Activated T-cell treated with anti-CD3 and anti-CD28 coated beads, Interleukin-2, amount 50 U/mL, for 1 hour (primary cell): ENCODE measurements at places on chromosomes 13 and 19.

GRCh38 chr19:12872255-12872654, 9.0 kb downstream of the DNASE2 start:
- no peak for DNase-seq

GRCh38 chr13:50999641-51000040, 90.0 kb downstream of the RNASEH2B start:
- DNase-seq: no peak

DNA sequence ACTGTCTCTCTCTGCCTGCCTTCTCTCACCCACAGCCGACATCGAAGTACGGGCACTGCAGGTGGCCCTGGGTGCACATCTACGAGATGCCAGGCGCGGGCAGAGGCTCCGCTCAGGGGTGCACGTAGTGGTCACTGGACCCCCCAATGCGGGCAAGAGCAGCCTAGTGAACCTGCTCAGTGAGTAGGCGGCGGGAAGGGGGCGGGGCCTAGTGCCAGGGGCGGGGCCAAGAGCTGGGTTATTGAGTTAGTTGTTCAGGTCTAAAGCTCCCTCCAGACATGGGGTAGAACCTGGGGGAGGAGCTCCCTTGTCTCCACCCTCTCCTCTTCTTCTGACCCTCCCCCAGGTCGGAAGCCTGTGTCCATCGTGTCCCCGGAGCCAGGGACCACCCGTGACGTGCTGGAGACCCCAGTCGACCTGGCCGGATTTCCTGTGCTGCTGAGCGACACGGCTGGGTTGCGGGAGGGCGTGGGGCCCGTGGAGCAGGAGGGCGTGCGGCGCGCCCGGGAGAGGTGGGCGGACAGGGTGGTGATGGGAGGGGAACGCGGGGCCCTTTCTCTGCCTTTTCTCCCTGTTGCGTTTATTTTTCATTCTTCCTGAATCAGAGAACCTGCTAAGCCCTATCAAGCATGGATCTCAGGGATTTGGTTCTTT, 1.9 kb downstream of the GTPBP3 start:
- DNase-seq: no peak

DNA sequence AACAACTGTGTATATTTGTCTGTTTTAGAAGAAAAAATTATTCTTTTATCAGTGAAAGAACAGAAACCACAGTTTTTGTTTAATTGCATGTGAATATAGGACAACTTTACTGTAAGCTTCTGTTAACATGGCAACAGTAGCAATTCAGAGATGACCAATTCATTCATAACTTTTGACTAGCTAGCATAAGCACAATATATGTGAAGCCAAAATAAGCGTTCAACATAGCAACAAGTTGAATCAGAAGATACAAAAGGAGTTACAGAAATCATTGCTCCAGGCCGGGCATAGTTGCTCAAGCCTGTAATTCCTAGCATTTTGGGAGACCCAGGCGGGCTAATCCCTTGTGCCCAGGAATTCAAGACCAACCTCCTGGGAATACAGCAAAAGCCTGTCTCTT, 197.1 kb upstream of the GPC6 start:
- no peak for DNase-seq

- no peak for DNase-seq
These were observed 359.3 kb downstream of the KCNRG start for GRCh38 chr13:50374517-50374916.

DNA sequence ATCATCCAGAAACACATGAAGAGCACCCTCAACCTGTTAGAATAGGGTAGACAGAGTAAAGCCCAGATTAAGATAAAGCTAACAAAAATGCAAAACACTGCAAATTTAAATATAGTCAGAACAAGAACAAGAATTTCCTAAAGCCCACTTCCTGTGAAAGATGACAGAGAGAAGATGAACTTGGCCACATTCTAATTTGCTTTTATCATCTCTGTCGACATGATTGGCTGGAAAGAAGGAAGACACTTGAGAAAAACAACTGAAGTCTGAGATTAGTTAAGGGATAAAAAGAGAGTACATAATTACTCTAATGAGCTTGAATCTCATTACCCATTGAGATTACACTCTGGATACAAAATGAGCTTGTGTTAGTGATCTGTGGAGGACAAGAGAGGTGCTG, 537.6 kb downstream of the KLF5 start:
- no peak for DNase-seq

GRCh38 chr13:98941126-98941525, 36.7 kb downstream of the DOCK9 start:
- DNase-seq: no peak

DNA sequence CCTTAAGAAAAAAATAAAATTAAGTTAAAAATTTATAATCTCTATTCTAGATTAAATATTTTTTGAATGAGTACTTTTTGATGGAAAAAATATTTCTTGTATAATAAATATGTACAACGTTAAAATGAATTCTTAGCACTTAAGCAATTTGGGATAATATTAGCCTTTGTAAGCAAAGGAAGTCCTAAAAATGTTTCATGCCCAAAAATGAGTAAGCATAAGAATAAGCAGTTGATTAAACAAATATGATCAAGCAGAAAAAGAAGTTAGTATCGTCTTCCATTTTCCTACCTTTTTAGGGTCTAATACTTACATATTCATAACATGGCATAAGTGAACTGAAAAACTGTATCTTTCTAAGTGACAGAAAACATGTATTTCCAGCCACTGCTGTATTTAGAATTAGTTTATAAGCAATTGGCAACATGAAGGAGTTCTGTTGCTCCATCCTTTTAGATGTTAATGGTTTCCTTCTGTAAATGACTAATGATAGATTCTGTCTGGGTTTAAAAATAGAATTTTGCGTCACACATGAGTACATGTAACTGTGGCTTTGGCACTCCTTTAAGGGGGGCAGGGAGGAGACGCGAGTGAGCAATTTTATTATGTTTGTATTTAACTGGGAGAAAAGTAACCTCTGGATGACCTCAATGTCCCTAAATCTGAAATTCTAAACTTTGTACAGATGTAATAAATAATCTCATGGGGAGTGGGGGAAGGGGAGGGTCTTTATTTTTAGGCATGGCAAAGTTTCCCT, 237.4 kb downstream of the RGCC start:
- no peak for DNase-seq

DNA sequence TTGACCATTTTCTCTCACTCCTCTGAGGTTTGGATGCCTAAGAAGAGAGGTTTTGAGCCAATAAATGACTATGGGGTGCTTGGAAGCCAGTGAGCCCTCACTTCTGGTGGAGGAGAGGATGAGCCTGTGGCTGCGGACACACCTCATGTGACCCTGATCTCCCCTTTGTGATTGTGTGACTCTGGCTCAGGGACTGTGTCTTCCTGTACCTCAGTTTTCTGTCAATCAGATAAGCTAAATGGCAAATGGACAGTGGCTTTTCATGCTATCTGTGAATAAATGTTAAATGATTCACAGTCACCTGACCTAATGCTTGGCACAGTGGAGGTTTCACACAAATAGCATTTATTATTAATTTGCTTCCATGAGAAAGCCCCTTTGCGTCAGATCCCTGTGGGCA, 2.7 kb downstream of the PSG8 start:
- DNase-seq: no peak

- DNase-seq: no peak
These were observed 10.4 kb downstream of the EFNA2 start for GRCh38 chr19:1296078-1296477.

GRCh38 chr13:75174481-75174880, 307.5 kb downstream of the TBC1D4 start:
- DNase-seq: no peak

DNA sequence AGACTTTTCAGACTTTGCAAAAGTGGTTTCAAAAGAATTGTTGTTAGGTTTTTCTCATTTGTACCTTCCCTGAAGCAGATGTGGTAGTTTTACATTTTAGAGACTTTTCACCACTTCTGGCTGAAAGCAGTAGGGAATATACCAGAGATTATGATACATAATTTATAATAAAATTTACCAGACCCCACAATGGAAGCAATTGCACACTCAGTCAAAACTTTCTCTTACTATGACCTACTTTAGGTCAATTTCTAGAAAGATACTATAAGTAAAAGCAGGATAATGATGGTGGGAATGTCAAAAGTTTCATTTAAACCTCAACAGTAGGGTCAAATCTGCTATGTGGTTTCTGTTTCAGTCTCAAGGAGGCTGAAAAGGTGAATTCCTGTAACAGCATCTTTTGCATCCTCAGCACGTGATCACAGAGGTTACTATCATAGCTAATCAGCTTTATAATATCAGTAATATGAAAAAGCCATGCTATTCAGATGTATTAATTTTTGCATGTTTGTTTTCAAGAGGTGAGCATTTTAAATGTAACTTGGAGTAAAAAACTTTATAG, 26.9 kb downstream of the PCCA start:
- DNase-seq: no peak

- no peak for DNase-seq
These were observed 43.4 kb downstream of the PDCD5 start for GRCh38 chr19:32624410-32624809.

- DNase-seq: no peak
These were observed 15.1 kb upstream of the TRPC4 start for GRCh38 chr13:37884674-37885073.

GRCh38 chr13:25783076-25783475, 268.7 kb downstream of the SHISA2 start:
- DNase-seq: no peak

- no peak for DNase-seq
These were observed 77.9 kb upstream of the UQCRFS1 start for GRCh38 chr19:29290853-29291252.

DNA sequence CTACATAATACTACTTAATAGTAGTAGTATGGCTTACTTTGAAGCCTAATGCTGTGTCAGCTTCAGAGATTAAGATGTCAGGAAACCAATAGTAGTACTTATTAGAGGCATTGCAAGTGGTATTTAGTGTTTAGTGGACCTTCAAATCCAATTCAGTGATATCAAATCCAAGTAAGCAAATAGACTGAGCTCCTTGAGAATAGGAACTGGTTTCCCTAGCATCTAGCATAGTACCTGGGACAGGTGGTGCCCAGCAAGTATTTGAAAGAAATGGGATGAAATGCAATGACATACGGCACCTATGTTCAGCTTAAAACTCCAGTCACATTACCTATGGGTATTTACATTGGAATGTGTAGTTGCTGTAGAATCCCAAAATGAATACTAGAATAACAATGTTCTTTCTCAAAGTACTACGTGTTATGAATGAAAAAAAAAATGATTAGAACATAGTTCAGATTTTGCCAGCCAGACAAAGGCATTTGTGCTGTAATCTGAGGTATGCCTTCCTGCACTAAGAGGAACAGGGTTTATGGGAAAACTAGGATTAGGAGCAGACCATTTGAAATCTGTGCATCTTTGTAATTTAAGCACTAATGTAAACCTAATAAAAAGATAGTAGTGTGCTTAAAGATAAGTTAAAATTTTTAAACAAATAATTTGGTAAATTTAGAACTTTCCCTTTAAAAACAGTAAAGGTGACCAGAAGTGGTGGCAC, 17.1 kb downstream of the LSM14A start:
- DNase-seq: no peak

- no peak for DNase-seq
These were observed 7.9 kb downstream of the PEX11G start for GRCh38 chr19:7480970-7481255.

- DNase-seq: no peak
These were observed 11.5 kb downstream of the ZSWIM4 start for GRCh38 chr19:13806728-13807127.

DNA sequence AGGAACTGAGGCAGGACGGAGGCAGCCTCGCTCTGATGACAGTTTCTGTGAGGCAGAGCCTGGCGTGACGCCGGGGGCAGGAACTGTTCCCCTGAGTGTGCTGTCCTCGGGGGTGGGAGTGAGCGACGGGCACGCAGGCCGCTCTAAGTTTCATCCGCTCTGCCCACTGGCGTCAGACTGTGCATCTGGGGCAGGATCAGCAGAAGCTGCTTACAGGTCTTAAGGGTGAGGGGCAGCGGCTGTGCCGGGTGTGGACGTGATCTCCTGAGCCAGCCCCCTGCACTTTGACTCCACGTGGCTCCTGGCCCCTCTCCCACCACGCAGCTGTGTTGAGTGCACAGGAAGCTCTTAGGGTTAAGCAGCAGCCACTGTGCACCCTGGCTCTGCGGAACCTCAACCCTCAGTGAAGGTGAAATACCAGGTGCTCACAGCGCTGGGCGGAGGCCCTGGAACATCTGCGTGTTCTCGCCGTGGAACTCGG, 1.5 kb downstream of the GRK1 start:
- peak; percentile 11 for DNase-seq

GRCh38 chr13:24861617-24862362, 97.8 kb downstream of the RNF17 start:
- no peak for DNase-seq

DNA sequence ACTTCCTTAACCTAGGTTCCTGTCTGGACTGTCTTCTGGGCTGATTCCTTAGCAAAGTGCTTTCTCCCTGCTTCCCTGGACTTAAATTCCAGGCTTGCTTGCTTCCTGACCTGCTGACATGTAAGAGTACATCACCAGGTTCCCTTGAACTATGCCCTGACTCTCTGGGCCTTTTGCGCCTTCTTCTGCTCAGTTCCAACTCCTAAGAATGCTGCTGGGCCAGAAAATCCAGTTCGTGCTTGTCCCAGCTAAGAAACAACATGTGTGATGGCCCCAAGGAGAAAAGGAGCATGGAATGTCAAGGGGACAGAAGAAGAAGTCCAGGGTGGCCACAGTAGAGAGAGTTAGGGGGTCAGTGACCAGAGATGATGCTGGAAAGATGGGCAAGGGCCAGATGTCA, 42.6 kb upstream of the MBNL2 start:
- no peak for DNase-seq

- DNase-seq: no peak
These were observed 174.5 kb downstream of the TBC1D4 start for GRCh38 chr13:75307370-75307949.

GRCh38 chr13:67204764-67205163, 25.4 kb downstream of the PCDH9 start:
- no peak for DNase-seq

GRCh38 chr19:46748325-46749109, 2.3 kb upstream of the STRN4 start:
- DNase-seq: peak; percentile 71

- no peak for DNase-seq
These were observed 29.0 kb downstream of the CAPS start for GRCh38 chr19:5943045-5943444.

DNA sequence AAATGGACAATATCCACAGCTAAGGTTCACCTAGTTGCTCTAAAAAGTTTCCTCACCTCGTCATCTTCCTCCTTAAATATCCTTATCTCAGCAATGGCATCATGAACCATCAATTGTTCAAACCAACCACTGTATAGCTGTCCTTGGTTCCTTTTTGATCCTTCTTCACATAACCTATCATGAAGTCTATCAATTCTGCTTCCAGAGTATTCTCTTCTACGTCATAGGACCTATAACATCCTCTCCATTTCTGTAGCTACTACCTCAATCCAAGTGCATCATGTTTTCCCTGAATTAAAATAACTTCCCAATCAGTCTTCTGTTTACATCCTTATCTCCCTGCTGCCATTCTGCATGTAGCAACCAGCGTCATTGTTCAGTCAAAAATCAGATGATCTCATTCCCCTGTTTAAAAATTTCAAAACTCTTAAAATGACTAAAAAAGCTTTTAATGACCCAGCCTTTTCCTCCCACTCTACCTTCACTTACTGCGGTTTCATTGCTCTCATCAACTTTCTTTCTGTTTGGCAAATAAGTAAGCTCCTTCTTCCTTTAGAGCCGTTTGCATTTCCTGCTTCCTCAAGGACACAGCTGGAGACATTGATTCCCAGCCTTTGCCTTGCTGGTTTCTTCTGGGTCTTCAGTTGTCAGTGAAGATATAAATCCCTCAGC, 223.9 kb upstream of the MIR17HG start:
- no peak for DNase-seq
